ENCODE measurements at places on chromosomes 7 and 10. TPM values are rescaled to one million over a fixed set of nuclear protein-coding genes. Genes with fewer than 3 reads are reported as not detected.

DNA sequence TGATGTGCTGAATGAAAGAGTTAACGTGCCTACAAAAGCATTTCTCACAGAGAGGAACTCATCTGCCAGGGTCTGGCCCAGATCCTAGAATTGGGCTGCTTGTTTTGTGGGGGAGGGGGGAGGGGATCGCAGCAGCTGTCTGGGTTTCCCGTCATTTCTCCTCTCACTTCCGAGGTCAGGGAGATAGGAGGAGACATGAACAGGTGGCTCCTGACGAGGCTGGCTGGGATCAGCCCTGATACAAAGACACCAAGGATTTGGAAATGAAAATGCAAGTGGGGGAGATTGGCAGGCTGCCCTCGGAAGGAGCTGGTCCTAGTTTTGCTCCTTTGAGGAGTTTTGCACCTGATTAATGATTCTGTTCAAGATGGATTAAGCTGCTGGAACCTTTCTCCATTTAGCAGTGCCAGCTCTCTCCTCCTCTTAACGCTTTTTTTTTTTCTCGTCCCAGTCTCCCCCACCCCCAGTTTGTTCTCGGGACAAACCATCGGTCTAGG, 86.8 kb upstream of the KMT2C start:
- no peak for DNase-seq

DNA sequence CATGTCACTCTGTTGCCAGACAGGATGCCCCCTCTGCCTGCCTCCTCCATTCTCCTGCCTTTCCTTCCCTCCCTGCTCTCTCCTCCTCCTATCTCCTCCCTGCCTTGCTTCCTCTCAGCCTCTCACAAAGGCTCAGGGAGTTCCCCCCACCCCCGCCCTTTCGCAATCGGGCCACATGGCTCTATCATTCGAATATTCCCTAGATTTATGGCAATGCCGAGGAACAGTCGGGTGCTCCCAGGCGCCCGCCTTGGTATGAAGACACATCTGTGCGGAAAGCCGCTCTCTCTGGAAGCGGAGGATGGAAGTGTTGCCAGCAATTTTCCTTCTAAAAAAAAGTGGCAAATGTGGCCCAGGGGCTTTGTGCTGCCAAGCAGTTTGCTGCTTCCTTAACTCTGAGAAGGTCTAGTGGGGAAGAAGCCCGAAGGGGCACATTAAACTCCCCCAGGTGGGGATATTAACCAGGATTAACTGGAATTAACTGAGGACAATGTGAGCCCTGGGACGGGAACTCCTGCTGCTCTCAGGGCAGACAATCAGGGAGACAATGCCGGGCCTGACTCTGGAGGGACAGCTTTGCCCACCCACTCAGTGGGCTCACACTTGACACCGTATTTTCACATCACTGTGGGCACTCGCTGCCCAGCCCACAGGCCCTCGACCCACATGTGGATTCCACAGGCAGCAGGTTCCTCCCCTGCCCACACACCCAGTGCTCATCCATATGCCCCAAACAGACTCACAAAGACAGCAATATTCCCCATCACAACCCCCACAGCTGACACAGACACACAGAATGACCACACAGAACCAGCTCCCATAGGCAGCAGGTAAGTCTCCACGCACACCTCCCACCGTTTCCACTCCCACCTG, 88.4 kb upstream of the SMNDC1 start:
- DNase-seq, result no peak

- DNase-seq, result no peak
Measured at GRCh38 chr7:80127412-80128160, 7.0 kb upstream of the GNAI1 start.

DNA sequence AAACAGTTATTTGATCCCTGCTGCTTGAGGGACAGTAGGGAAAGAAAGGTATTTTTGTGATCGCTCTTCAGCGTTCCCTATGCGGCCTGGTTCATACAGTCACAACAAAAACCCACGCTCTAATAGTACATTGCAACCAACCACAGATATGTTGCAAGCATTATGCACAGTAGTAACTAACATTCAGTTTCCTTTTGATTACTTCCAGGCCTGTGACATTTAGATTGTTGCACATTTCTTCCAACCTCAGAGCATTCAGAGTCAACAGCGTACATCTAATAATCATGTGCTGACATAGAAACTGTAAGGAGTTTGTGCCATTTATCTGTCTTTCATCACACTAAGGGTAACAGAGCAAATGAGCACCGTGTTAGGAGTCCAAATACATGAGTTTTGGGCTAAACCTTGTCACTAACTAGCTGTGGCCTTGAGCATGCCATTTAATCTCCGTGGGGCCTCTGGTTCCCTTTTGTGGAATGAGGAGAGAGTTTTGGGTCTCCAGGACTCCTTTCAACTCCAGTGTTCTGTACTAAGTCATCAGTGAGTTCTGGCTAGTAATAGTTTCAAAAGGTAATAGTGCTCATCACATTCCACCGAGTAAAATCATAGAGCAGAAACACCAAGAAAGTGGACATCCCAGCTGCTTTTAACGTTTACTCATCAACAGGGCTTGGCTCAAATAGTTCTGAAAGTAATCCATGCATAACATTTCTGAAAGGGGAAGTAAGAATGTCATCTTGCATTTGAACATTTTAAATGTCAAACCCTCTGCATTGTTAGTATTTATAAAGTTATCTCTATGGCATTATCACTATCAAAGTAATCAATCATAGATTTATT, 99.0 kb upstream of the FZD1 start:
- DNase-seq, result no peak

ST7 gene
- polyA plus RNA-seq, result 28.1 TPM

CDHR1 gene
- 1.2 TPM for polyA plus RNA-seq

RRP12 gene
- 21.5 TPM for polyA plus RNA-seq

UNCX gene
- 11.6 TPM for polyA plus RNA-seq

DNA sequence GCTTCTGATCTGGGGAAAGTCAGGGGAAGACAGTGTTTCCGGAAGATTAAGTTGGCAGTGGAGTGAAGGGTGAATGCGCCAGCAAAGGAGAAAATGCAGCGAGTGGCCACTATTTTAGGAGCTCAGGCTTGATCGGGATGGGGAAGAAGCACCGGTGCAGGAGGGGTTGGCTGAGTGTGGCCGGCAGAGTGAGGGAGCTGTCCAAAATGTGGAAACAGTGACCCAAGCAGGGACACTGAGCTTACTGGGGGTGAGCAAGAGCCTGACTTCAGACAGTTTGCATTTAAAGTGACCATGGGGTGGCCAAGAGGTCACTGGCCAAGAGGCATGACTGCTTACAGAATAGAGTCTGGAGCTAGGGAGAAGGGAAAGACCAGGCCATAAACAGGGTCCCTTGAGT, 79.3 kb downstream of the GOLGA7B start:
- DNase-seq, result no peak

PVRIG gene
- 4.2 TPM for polyA plus RNA-seq

- DNase-seq, result no peak
Measured at GRCh38 chr7:141715794-141716689, 7.9 kb downstream of the WEE2 start.

DNA sequence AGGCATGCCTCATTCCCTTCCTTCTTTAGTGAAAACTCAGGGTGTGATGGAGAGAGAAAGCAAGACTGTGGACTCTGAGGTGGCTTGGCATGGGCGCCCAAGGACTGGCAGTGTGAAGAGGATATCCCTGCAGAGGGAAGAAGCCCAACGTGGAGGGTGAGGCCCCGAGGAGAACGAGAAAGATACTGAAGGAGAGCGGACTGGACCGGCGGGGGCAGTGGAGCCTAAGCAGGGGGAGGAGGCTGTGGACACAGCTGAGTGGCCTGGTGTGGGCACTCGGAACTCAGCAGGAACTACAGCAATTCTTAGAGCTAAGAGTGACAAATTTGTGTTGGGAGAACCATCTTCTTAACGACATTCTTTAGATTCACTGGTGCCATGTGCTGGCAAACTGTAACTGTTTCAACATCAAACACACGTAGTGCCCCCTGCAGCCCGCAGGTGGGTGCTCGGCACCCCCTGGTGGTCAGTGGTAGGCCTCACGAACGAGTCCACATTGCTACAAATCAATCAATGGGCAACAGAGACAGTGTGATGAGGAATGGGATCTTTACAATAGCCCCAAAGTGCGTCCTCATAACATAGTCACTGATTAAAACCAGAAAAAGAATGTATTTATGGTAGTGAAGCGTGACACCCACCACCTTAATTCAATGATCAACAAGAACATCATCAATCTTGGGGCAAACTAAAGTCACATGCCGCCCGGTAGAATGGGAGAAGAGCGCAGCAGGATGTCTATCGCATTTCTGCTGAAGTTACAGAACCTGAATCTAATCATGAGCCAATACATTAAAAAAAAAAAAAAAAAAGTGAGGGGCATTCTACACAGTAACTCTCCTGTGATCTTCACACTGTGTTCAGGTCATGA, 2.0 kb upstream of the SFTPA1 start:
- no peak for DNase-seq

Data from right renal pelvis (tissue), 4 donors.